ENCODE measurements at places on chromosomes 2 and 18.

DNA sequence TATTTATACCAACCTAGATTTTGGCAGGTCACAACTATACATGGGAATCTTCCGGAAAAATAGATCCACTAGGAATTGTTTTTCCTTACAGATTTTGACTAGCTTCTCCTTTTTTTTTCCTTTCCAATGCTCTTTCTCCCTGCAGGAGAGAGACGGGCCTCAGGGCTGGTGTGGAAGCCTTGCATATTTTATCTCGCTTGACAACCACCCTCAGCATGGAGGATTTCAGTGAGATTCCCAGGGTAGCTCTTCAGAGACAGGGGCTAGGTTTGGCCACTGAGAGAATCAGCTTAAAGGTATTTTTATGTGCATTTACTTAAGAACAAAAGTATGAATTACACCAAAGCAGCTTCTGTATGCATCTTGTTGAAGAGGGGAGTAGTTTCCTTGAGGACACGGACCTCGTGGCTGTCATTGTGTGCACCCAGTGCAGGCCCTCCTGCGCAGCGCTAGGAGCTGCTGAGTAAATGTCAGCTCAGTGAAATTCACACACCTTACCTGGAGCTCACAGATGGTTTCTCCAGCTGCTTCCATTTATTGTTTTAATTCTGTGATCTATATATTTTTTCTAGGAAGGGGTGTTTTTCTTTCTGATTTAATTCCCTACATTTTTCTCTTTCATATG lies 54.4 kb downstream of the TRAPPC12 start:
- no peak for DNase-seq

DNA sequence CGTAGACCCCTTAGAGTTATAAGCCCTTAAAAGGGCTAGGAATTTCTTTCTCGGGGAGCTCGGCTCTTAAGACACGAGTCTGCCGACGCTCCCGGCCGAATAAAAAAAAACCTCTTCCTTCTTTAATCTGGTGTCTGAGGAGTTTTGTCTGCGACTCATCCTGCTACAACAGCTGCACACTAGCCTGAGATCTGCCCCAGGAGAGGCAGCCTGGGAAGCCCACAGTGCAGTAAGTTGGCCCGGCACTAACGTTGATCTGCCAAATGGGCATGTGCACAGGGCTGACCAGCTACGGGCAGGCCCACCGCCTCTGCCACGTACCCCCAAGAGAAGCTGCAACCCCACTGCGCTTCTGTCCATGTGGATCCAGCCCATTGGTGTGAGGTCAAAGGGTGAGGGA lies 8.4 kb upstream of the LIMS2 start:
- no peak for DNase-seq

DNA sequence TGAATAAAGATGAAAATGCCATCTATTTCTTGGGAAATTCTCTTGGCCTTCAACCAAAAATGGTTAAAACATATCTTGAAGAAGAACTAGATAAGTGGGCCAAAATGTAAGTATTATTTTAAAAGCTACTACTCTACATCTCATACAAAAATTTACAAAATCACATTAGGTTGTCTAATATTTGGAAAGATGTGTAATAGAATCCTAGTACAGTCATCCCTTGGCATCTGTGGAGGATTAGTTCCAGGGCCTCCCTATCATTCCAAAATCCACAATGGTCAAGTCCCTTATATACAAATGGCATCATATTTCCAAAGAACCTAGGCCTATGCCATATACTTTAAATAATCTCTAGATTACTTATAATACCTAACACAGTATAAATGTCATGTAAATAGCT lies 41.2 kb downstream of the KYNU start:
- DNase-seq: no peak

GRCh38 chr2:195238826-195239225 lies 418.2 kb upstream of the SLC39A10 start:
- DNase-seq: no peak

DNA sequence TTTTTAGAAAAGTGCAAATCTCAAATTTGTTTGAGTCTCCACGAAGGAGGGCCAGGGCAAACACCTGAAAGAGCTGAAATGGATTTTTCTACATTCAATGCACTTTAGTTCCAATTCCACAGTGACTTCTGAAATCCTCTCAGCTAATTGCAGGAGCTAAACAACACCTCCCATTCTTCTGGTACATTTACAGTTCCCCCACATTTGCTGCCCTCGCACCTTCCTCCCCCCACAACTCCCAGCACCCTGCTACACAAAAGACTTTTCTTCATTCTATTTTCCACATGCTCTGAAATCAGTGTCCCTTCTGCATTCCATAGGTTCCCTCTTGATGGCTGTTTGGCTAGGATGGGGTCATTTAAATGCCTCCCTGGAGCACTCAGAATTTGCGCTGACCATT lies 5.9 kb upstream of the NPAS2 start:
- no peak for DNase-seq

GRCh38 chr18:8828300-8828699 lies 122.9 kb downstream of the MTCL1 start:
- no peak for DNase-seq

DNA sequence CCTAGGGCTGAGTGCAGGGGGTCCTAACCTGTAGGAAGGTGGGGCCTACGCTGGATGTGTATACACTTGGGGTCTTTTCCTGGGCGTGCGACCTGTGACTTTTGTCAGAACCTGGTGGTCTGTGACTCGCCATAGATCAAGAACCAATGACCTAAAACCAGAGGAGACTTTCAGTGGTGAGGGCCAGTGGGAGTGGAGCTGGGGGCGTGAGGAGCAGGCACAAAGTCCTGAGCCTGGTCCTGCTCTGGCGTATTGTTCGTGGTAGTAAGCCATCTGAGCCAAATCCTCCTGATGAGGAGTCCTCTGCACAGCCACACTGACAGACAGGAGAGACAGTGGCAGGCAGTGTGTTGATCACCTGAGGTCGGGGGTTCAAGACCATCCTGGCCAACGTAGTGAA lies 8.9 kb downstream of the INPP4A start:
- no peak for DNase-seq

DNA sequence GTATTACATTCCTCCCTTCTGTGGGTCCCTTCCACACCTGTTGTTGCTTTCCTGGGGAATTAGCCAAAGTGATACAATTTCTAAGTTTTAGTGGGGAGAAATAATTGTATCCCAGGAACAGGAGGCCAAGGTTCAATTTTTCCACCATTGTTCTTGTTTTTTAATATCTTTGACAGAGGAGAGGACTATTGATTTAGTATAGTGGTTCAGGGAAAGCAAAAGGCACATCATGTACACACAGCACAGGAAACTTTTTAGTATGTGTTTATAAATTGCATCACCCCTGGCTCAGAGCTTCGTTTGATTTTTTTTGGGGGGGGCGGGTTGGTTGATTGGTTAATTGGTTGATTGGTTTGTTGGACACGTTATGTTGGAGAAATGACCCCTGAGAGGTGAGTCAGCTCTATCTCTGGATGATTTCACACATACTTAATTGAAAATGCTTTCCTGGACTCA lies 431.6 kb downstream of the PID1 start:
- no peak for DNase-seq

DNA sequence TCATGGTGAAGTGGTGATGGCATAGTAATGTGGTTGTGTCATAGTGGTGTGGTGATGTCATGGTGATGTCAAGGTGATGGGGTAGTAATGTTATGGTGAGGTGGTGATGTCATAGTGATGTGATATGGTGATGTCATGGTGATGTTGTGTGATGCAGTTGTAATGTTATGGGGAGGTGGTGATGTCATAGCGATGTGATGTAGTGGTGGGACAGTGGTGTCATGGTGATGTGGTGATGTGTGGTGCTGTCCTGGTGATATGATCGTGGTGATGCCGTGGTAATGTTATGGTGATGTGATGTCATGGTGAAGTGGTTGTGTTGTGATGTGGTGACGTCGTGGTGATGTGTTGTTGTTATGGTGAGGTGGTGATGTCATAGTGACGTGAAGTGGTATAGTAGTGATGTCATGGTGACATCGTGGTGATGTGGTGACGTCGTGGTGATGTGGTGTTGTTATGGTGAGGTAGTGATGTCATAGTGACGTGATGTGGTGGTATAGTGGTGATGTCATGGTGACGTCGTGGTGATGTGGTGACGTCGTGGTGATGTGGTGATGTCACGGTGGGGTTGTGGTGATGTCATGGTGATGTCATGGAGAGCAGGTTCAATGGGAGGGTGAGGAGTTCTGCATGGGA lies 242.7 kb upstream of the MYT1L start:
- DNase-seq: no peak

DNA sequence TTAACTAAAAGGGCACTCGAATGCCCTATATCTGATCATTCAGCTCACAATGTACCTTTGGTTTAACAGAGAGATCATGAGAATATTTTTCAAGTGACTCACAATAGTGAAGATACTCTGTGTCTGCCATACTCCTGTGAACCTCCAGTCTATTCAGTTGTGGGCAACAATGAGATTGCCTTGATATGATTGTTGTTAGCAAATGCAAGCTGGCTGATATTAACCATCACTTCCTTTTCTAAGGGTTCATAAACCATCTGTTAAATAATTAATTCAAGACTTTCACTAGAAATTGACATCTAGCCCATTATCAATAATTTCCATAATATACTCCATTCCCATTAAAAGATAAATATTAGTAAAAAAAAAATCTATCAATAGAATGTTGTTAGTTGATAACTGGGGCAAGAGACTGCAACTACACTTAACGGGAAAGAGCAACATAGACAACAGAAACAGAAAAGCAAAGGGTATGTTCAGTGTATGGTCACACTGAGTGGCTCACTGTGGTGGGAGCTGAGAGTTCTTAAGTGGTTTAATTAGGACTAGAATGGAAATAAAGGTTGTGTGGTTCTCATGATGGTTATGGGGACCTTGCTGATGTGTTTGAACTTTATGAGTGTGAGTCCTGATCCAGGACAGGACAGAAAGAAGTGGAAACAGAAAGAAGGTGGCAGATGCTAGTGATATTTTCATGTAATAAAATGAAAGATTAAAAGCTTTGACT lies 11.9 kb downstream of the IL18RAP start:
- DNase-seq: no peak

DNA sequence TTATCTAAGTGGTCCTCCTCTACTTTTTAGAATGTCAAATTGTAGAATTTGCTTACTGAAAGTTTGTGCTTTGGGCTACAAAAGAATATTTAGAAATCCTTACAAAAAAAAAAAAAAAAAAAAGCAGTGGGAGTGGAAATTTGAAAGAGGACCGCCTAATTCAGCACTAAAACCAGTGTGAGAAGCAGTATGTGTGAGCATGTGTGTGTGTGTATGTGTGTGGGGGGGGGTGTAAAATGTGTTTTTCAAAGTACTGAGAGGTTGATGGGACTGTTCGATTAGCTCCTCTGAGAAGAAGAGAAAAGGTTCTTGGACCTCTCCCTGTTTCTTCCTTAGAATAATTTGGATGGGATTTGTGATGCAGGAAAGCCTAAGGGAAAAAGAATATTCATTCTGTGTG lies at the start of gene VIT:
Gene VIT (plus strand): TSS at position 175 of the 400 bp plus-strand sequence. CDS start 19,664 bp downstream, outside the sequence.
- no peak for DNase-seq

GRCh38 chr2:118232796-118233195 lies 144.5 kb downstream of the INSIG2 start:
- DNase-seq: no peak

GRCh38 chr2:60092781-60093180 lies 460.7 kb downstream of the BCL11A start:
- no peak for DNase-seq

DNA sequence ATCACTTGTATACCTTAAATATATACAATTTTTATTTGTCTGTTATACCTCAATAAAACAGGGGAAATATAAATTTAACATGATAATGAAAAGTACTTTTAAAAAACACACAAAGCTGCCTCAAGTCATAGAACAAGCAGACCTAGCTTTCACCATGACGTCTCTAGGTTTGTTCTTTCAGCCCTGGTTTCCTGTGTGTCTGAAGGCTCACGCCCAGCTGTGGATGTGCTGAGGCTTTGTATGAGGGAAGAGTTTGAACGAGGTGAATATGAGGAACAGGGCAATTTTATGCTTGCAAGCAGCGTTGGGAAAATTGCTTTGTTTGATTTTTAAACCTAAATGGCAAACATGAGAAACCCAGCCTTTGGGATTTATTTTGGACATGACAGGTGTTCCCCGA lies 15.3 kb downstream of the SH3RF3 start:
- peak; percentile 51 for DNase-seq

DNA sequence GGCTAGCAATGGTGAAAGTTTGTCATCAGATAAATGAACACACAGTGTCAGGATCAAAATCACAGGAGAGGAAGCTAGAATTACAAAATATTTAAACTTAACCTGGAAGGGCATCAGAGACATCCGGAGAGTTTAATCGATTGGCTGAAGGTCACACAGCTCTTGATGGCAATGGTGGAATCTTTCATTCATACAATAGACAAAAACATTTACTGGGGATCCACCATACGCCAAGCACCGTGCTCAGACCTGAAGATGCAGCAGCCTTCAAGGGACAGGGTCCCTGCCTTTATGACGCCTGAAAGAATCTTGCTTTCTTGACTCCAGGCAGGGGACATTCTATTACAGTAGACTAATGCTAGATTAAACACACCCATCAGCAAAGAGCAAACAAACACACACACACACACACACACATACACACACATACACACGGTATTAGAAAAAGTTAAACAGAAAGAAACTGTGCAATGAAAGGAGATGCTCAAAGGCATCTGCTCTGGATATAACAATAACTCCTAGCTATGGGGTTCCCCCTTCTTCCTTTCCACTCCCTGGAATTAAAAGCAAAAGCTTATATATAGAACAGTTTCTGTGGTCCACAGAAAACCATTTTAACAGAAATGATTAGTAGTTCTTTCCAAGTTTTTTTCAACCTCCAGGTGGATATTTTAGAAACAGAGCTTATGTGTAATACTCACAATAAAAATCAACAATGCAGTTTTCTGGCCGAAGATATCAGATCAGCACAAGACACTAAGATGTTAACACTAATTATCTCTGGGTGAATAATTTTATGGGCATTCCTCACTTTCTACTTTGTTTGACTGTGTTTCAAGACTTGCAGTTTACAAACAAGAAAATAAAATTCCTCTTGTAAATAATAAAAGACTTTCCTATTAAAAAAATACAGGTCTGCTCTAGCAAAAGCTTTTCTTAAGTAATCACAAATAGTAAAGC lies 151.7 kb downstream of the ANKRD44 start:
- DNase-seq: no peak

DNA sequence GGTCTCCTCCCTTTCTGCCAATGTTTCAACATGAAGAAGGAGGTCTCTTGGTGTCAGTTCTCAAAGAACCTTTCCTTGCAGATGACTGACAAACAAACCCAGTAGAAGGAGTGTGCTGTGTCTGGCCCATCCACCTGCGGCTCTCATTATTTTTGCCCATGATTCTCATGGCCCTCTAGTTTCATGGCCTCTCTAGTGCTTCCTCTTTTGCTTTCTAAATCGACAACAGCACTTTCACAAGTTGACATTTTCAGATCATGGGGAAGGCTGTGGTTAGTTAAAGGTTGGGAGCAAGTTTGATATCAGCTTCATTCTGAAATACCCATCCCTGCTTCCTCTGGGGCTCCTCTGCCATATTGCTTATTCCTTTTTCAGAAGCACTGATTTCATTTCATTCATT lies 805.2 kb downstream of the SLC4A3 start:
- no peak for DNase-seq

GRCh38 chr2:137525641-137526190 lies 438.6 kb upstream of the HNMT start:
- DNase-seq: no peak

GRCh38 chr2:162226836-162227235 lies 16.4 kb downstream of the FAP start:
- no peak for DNase-seq

All from CD4-positive, alpha-beta T cell treated with Interleukin-6 for 4 hours (primary cell).